ENCODE measurements at places on chromosomes 12 and 14. TPM values are rescaled to one million over a fixed set of nuclear protein-coding genes. Genes with fewer than 3 reads are reported as not detected.

The EML1 gene
- total RNA-seq = not detected

The TBC1D30 gene
- total RNA-seq = 0.13 TPM

The HOXC12 gene
- total RNA-seq = not detected

DNA sequence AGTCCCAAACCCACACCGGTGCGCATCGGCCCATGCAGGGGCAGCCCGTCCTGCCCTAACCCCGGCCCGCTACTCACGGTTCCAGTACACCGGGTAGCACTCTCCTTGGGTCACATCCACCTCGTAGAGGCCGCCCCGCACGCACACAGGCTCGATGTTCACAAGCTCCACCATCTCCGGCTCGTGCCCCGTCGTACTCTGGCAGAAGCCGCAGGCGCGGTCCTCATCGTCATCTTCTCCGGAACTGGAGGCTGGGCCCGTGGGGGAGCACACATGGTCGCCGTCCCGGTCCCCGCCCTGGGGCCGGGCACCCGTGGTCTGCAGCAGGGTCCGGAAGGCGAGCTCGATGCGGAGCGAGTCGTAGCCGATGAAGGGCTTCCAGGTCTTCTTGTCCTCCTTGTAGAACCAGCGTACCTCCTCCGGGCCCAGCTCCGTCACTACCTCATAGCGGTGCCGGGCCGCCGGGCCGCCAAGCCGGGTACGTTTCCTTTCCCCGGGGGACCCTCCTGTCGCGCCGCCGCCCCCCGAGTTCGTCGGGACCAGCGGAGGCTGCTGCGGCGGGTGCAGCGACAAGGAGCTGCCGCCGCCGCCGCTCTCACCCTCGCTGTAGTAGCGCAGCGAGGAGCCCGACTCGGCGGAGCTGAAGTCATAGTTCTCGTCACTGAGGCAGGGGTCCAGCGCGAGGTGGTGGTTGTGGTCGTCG lies 788 bp downstream of the DDHD1 start:
- peak overlapping the region; percentile 98 for H3K27ac ChIP-seq
- H3K27me3 ChIP-seq = no peaks in the 10 kb centered on the region
- H3K4me1 ChIP-seq = peaks cover 48% of the 10 kb centered on the region
- H3K4me3 ChIP-seq = peak overlapping the region; percentile 100
- DNase-seq = peak; percentile 79

DNA sequence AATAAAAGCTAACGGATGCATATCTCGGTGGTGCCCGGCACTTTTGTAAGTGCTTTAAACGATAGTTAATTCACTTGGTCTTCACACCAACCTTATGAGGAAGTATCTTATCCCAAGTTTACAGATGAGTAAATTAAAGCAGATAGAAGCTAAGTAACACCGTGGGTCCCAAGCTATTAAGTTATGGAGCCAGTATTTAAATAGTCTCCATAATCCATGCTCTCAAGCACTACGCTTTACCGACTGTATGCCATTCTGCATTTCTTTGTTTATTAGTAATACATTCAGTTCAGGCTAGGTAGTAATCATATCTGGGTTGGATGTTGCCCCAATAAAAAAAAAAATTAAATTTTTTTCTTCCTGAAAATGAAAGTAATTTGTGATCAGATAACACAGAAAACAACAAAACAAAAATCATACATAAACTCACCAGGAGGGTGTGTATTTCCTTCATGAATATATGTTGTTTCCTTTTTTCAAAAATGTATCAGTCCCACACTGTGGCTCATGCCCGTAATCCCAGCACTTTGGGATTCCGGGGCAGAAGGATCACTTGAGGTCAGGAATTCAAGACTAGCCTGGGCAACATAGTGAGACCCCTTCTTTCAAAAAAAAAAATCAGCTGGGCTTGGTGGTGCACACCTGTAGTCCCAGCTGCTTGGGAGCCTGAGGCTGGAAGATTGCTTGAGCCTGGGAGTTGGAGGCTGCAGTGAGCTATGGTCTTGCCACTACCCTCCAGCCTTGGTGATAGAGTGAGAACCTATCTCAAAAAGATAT lies 1.4 kb upstream of the M6PR start:
- no peaks in the 10 kb centered on the region for H3K27me3 ChIP-seq
- H3K27ac ChIP-seq = peak overlapping the region; percentile 87

DNA sequence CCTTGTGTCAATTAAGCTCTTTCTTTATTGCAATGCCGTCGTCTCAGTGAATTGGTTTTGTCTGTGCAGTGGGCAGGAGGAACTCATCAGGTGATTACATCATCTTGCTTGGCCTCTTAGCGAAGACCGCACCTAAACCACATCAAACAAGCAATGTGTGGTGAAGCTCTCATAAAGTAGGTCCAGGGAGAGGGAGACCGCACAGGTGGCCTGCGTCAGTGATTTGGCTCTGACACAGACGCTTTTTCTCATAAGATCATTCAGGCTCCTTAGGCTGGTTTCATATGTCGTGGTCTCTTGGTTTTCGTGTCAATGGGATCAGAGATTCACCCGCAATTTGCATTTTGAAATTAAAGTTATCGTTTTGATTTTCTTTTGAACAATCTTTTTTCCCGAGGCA lies 6.7 kb upstream of the TESC start:
- H3K27ac ChIP-seq = no peak overlapping the region
- peaks cover 14% of the 10 kb centered on the region for H3K4me1 ChIP-seq
- H3K36me3 ChIP-seq = no peaks in the 10 kb centered on the region
- no peak overlapping the region for H3K4me3 ChIP-seq
- peaks cover 45% of the 10 kb centered on the region for H3K27me3 ChIP-seq

DNA sequence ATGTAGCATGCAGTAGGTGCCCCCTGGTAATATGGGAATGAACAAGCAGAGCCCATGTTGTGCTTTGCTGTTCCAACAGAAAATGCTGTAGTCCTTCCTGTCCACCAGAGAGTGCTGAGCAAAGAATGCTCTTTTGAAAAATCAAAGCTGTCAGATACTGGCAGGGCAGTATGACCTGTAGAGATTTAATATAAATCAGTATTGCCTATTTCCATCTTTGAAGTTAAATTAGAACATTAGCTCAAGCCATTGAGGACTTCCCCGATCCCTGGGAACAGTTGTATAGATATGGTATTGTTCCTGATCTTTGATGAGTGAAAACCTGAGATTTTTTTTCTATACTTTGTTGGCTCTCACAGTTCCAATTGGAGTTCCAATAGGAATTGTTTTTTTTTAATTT lies 13.0 kb downstream of the TTC8 start:
- no peak for DNase-seq
- no peak overlapping the region for H3K27ac ChIP-seq
- H3K27me3 ChIP-seq = peaks cover 3% of the 10 kb centered on the region
- H3K36me3 ChIP-seq = no peaks in the 10 kb centered on the region
- H3K4me3 ChIP-seq = no peak overlapping the region
- H3K4me1 ChIP-seq = no peaks in the 10 kb centered on the region

DNA sequence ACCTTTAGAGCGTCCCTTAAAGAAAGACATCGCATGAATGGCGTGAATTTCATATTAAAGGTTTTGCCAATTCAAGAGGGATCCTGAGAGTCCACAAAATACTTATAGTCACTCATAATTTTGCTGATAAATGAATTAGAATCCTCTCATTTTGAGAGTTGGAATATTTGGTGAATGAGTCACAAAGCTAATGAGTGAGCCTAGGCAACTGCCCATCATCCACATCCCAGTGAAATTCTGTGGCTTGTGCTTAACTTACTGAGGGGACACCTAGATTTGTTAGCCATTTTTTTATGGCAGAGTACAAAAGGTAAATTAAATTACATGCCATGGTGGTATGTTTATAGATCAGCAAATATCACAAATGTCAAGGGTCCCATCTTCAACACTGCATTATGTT lies 12.7 kb upstream of the NOXRED1 start:
- H3K4me1 ChIP-seq = no peaks in the 10 kb centered on the region
- peaks cover 32% of the 10 kb centered on the region for H3K36me3 ChIP-seq
- H3K27ac ChIP-seq = no peak overlapping the region
- H3K4me3 ChIP-seq = no peak overlapping the region
- DNase-seq = no peak

- no peaks in the 10 kb centered on the region for H3K36me3 ChIP-seq
- no peaks in the 10 kb centered on the region for H3K27me3 ChIP-seq
- no peak for DNase-seq
- H3K4me1 ChIP-seq = no peaks in the 10 kb centered on the region
Measured at GRCh38 chr12:30613119-30613830, 82.4 kb downstream of the IPO8 start.

- H3K4me1 ChIP-seq = peaks cover 77% of the 10 kb centered on the region
- no peak for DNase-seq
- H3K27ac ChIP-seq = peak overlapping the region; percentile 10
- no peaks in the 10 kb centered on the region for H3K27me3 ChIP-seq
Measured at GRCh38 chr12:9687228-9687627, 17.7 kb downstream of the CLEC2D start.

GRCh38 chr12:56001487-56002100 lies 4.5 kb downstream of the SUOX start:
- H3K27me3 ChIP-seq = no peaks in the 10 kb centered on the region
- no peak for DNase-seq
- peaks cover 17% of the 10 kb centered on the region for H3K36me3 ChIP-seq

- H3K4me3 ChIP-seq = no peak overlapping the region
- H3K27ac ChIP-seq = no peak overlapping the region
- no peaks in the 10 kb centered on the region for H3K36me3 ChIP-seq
- H3K4me1 ChIP-seq = no peaks in the 10 kb centered on the region
Measured at GRCh38 chr14:37150414-37150813, 22.0 kb downstream of the SLC25A21 start.

DNA sequence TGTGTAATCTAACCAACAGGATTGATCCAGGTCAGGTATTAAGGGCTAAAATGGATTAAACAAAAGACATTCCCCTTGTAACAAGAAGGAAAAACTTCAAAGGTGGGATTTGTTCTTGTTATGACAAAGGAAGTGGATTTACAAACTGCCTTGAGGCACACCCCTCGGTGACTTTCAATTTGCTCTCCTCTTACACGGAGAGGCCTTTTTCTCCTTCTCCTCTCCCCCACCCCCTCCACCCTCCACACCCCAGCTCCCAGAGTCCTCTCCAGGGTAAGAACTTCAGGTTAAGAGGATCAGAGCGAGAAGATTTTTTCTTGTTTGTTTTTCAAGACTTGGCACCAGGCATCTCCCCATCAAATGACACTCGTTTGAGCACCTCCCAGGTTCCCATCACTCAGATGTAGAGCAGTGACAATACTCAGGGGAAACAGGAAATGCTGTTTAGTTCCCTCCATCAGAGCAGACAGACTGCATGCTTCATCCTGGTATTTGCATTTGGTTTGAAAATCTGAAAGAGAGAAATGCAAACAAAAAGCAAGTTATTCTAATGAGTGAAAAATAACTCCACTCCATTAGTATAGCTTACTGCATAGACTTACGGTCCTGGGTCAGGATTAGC lies 77.6 kb upstream of the TMEM260 start:
- peaks cover 4% of the 10 kb centered on the region for H3K4me1 ChIP-seq
- H3K36me3 ChIP-seq = no peaks in the 10 kb centered on the region
- no peak for DNase-seq
- H3K27ac ChIP-seq = no peak overlapping the region
- no peak overlapping the region for H3K4me3 ChIP-seq

Data from activated CD4-positive, alpha-beta memory T cell treated with anti-CD3 and anti-CD28 coated beads, Interleukin-2, amount 10 ng/mL, durations not matched to agents 7 days and 5 days (primary cell).